ENCODE measurements at places on chromosomes 4 and X.

- DNase-seq: no peak
Measured at GRCh38 chr4:102694791-102695190, 66.0 kb downstream of the MANBA start.

DNA sequence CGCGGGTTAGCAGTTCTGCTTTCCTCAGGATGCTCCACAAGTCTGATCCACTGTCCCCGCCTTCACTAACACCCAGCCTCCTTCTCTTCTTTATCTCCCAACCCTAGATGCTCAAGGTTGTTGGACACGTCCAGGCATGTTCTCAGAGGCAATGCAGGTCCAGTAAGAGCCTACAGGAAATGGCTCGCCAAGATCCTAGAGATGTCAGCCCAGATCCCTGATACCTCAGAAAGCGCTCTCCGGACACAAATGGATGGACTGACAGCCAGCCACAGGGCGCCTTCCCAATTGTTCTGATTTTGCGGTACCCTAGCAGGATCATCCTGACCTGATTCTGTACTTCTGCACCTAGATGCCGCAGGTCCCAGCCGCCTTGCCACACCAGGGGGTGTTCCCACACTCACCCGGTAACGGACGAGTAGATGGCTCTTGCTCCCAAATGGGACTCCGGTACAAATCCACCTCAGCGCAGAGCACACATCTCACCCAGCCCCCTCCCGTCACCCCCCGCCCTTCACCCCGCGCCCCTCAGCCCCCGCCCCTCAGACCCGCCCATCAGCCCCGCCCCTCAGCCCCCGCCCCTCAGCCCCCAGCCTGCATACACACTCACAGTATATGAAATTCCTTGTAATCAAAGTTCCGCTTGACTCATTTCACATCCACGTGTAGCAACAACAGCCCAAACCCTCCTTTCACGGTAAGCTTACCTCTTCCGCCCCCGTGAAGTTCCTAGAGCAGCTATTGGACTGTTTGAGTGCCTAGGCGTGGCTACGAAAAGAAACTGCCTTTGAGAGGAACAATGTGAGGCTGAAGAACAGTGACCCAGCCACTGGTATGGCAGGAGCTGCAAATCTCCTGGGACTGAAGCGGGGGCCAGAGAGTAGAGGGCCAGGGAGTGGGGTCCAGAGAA is at the start of gene EDA2R:
Gene EDA2R, minus strand, starts transcription at position 488 of the 910 bp plus-strand sequence. CDS start 23,058 bp downstream, outside the sequence.
- DNase-seq: peak; percentile 27

GRCh38 chr4:52869196-52869595 is 7.1 kb downstream of the RASL11B start:
- peak; percentile 90 for DNase-seq

DNA sequence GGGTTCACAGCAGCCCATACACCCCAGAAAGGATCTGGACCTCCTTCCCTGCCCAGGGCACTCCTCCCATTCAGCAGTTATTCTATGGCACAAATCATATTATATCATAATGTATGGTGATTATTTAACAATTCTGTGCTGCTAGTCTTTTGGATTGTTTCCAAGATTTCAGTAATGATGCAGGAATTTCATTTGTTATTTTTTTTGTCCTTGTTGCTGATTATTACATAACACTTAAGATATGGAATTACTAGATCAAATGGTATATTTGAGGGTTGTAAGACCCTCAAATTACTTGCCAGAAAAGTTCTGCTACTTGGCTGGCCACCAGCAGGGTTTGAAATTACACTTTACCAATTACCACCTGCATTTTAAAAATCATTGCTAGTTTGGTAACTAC is 36.4 kb downstream of the QDPR start:
- DNase-seq: peak; percentile 44

GRCh38 chr4:24033626-24034025 is 143.8 kb upstream of the PPARGC1A start:
- DNase-seq: no peak

- no peak for DNase-seq
Measured at GRCh38 chr4:2858451-2859217, 15.0 kb downstream of the ADD1 start.

GRCh38 chr4:18480342-18480741 is 458.8 kb upstream of the LCORL start:
- DNase-seq: no peak

GRCh38 chrX:19747652-19748610 is 139.5 kb downstream of the SH3KBP1 start:
- no peak for DNase-seq

GRCh38 chr4:88104902-88105610 is 53.4 kb downstream of the ABCG2 start:
- DNase-seq: peak; percentile 3

DNA sequence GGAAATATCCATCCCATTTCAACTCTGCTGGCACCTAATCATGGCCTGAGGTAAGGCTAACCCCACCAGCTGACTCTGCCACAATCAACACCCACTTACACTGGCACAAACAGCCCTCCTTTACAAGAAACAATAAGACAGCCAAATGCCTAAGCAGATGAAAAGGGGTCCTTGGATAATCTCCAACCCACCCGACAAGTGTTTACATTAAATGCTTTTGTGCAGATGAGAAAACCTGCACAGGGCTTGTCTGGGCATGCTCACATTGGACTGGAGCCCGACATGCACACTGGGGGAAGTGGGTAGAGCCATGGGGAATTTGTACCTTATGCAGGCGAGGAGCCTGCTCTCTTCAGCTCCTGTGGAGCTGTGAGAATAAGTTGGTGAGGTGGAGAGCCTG is 138.9 kb upstream of the ITM2A start:
- DNase-seq: no peak

DNA sequence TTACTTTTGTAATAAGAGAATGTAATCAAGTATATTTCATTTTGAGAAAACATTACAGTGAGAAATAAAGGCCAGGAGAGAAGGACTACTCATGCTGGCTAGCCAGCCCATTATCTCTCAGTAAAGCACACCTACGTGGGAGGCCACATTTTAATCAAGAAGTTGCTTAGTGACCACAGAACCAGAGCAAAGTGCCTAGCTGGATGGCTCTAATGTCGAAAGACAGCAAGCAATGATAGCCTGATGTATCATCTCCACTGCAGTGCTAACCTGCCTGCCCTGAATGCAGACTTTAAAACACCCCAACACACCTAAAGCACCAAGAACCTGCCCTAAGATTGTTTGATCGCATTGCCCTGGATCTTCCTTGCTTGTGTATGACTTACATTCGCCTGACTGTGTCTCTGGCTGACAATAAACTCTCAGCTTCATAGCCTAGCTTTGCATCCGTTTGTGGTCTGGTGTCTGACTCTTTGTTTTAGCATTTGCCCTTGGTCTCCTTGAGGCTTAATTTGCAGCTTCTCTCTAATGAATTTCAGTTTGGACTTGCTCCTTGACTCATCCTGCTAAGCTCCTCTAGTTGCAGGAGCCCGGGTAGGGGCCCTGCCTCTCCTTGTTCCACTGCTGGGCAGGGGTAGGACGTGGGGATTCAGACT is 31.4 kb upstream of the SOWAHD start:
- no peak for DNase-seq

- DNase-seq: no peak
Measured at GRCh38 chrX:17679261-17679660, 58.0 kb upstream of the SCML1 start.

- no peak for DNase-seq
Measured at GRCh38 chr4:153419673-153420278, 46.4 kb upstream of the TMEM131L start.

DNA sequence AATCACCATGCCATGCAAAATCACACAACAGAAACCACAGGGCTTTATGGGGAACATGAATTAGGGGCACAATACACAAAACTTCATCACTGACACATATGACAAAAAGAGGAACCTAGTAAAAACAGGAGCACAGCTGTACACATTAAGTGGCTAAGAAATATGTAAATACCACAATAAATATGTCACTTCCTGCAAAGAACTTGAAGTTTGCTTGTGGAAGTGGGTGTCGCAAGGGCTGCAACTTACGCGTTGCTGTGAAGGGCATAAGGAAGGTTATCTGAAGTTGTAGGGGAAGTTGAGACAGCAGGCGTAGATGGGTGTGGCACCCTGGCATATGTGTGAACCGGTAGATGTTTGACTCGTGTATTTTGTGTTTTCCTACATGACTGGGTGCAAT is 42.4 kb downstream of the CLCN4 start:
- peak; percentile 24 for DNase-seq

- no peak for DNase-seq
Measured at GRCh38 chr4:39521253-39521919, 5.9 kb downstream of the UGDH start.

DNA sequence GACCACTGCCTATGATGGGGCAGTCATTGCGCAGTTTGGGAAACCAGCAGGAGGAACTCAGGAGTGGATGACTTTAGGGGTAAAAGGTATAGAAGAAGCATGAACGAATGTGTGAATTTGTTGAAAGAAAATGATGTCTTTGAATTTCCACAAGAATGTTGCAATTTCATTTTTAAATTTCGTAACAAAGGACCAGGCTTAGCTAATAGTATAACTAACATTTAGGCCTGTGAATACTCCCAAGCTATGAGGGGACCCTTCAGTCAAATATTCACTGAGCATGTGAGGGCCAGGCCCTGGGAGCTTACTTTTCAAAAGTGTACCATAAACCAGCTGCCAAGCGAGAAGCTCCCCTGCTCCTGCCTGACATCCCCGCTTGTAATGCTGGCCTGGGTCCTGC is 5.3 kb downstream of the MPC1L start:
- DNase-seq: no peak

GRCh38 chrX:72367516-72367915 is 61.8 kb upstream of the CITED1 start:
- no peak for DNase-seq

- no peak for DNase-seq
Measured at GRCh38 chrX:40420899-40421729, 159.7 kb upstream of the ATP6AP2 start.

Measured in lung (tissue), 17 donors.